ENCODE measurements at places on chromosomes 5 and 9. TPM values are rescaled to one million over a fixed set of nuclear protein-coding genes. Genes with fewer than 3 reads are reported as not detected.

DNA sequence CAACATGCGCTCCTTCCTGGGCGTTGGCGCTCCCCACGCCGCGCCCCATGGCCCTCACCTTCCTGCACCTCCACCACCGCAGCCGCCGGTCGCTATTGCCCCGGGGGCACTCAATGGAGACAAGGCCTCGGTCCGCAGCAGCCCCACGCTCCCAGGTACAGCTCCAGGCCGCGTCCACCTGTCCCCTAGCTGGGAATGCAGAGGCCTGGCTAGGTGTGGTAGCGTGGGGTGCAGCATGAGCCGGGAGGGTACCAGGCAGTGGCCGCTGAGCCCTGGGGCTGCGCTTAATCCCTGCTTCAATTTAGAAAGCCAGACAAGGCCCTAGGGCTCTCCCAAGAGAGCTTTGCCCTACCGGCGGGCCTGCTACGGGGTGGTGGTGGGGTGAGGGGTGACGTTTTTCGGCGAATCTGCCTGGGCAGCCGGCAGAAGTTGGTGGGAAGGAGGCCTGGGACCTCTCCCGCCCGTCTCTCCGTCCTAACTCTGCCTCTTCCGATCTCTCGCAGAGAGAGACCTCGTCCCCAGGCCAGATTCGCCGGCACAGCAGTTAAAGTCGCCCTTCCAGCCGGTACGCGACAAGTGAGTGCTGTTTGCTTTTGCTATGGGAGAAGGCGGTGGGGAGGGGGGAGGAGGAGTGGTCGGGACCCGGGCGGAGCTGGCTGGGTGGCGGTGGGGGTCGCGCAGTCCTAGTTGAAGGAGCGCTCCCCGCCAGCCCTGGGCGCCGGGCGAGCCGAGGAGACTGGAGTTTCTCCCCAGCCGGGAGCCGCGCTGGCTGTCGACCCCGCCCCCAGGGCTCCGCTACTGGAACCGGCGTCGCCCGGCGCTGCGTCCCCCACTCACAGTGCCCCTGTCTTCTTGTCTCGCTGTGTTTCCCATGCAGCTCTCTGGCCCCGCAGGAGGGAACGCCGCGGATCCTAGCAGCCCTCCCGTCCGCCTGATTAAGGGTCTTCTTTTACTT lies 4.8 kb downstream of the IRX1 start:
- peak; percentile 67 for DNase-seq

DNA sequence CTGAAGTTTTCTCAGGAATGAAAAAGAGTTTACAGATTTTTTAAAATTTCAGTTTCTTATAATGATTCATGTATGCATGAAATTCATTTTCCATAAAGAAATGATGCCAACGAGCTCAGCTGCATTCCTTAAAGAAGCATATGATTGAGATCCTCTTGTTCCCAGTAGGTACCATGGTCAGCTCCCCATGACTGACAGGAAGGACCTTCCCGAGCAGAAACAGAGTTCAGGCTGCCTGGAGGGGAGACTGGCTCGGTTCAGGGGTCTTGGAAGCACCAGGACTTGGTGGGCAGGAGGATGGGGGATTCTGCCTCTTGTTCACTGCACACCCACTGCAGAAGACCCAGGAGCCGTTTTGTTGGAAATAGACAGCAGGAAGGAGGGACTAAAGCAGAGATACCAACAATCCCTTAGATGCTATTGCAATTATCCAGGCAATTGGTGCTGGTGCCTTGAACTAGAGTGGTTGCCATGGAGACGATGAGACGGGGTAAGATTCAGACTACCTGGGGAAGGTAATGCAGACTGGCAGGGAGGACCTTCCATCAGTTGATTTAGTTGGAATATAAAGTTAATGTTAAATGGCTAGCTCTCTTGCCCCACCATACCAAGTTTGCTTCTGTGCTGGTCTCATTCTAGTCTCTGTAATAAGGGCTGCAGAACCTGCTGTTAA lies 447.8 kb downstream of the MTRR start:
- DNase-seq: no peak

GRCh38 chr9:116372786-116373185 lies 219.2 kb downstream of the PAPPA start:
- no peak for DNase-seq

DNA sequence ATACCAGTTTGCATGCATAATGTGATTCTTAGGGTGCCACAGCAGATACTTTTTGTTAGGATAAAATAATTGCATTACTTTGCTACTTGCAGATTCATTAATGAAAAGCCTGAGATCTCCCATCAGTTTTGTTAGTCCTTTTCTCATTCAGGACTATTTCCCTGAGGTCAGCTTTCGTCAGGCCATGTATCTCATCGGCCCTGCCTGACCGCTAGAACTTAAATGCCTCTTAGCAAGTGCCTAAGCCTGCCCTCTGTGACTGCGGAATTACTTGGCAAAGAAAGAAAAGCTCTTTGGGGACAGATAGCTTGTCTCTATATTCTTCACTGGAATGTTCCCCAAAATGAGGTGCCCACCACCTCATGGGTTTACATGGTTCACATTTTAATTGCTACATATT lies 147.8 kb downstream of the KCTD16 start:
- no peak for DNase-seq

PTGER4 gene
- 4.5 TPM for total RNA-seq

- DNase-seq: no peak
These were observed 155.5 kb downstream of the PALM2AKAP2 start for GRCh38 chr9:109935406-109936087.

PCDHB8 gene
- 8.3 TPM for total RNA-seq

DNA sequence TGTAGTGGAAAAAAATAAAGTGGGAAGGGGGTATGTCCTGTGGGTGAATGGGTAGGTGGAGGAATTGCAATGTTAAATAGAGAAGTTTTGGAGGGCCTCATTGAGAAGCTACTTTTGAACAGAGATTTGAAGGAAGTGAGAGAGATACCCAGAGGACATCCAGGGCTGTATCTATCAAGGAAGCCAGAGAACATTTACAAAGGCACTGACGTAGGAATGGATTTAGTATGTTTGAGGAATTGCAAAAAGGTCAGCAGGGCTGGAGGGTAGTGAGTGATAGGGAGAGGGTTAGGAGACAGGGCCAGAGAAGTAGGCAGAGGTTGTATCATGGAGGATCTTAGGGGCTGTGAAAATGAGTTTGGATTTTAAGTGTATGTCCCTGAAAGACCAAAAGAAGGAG lies 13.9 kb downstream of the PTTG1 start:
- DNase-seq: no peak

- DNase-seq: peak; percentile 91
These were observed at the start of gene ARL14EPL for GRCh38 chr5:116032094-116032517. Gene ARL14EPL (plus strand): TSS chr5:116032472. CDS start chr5:116051466, 18,994 bp downstream.

GRCh38 chr5:8892926-8893325 lies 652.9 kb downstream of the SEMA5A start:
- DNase-seq: no peak

HRCT1 gene
- total RNA-seq: 1.8 TPM

MAMDC4 gene
- total RNA-seq: 2.1 TPM

- DNase-seq: no peak
These were observed 820.0 kb downstream of the PRELID2 start for GRCh38 chr5:145015146-145015545.

- DNase-seq: peak; percentile 35
These were observed 9.0 kb downstream of the RACK1 start for GRCh38 chr5:181234455-181235306.

GRCh38 chr9:3074247-3074646 lies 230.4 kb upstream of the PUM3 start:
- peak; percentile 62 for DNase-seq

OR1Q1 gene
- not detected for total RNA-seq

DNA sequence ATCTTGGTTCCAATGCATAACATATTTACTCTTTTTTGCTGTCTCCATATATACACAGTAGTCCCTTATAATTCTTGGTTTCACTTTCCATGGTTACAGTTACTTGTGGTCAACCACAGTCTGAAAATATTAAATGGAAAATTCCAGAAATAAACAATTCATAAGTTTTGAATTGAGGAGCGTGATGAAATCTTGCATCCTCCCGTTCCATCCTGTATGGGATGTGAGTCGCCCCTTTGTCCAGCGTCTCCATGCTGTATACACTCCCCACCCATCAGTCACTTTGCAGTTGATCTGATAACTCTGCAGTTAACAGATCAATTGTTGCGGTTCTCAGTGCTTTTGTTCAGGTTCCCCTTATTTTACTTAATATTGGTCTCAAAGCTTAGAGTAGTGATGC lies 11.5 kb upstream of the FAF2 start:
- peak; percentile 71 for DNase-seq

GRCh38 chr9:14323083-14323971 lies 9.4 kb upstream of the NFIB start:
- DNase-seq: no peak

UBLCP1 gene
- 86.7 TPM for total RNA-seq

GRCh38 chr5:139848508-139849100 lies 53.0 kb downstream of the PSD2 start:
- peak; percentile 21 for DNase-seq

DNA sequence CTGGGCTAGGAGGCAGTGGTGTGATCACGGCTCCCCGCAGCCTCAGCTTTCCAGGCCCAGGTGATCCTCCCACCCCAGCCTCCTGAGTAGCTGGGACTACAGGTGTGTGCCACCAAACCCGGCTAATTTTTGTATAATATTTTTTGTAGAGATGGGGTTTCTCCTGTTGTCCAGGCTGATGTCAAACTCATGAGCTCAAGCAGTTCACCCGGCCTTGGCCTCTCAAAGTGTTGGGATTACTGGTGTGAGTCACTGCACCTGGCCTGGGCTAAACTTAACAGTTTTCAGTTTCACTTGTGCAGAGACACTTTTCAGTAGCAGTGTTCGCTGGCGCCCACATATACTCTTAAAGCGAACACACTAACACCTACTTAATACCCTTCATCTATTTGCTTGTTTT lies 205.6 kb upstream of the ZNF608 start:
- DNase-seq: peak; percentile 66

DBH gene
- total RNA-seq: not detected

DNA sequence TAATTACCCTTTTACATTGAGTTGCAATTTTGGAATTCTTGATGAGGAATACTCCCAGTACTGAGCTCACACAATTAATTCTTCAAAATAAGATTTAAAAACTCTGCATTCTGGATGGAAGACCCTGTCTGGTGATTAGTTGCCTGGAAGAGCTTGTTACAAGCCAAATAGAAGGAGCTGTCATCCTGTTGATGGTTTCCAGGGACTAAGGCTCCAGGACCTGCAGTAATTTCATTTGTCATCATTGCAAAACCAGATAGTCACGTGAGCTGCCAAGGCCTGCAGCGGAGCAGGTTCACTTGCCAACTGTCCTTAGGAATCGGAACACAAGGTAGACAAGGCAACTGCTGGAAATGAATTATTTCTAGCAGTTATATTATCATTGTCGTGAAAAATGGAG lies 597.7 kb downstream of the CCDC171 start:
- DNase-seq: no peak

- peak; percentile 76 for DNase-seq
These were observed 68.3 kb downstream of the LPAR1 start for GRCh38 chr9:110969971-110970386.

- no peak for DNase-seq
These were observed 18.5 kb upstream of the RALGDS start for GRCh38 chr9:133139246-133140173.

DNA sequence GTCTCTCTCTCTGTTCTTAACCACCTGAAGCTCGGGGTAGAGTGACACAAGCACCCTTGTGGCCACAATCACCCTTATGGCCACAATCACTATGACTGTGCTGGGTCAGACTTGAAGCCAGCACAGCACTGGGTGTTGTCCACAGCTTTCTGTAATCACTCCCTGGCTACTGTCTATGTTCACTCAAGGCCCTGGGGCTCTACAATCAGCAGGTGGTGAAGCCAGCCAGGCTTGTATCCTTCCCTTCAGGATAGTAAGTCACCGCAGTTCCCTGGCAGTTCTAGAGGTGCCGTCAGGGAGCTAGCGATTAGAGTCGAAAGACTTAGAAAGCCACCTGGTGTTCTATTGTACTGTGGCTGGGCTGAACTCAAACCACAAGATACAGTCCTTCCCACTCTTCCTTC lies 44.2 kb downstream of the GDA start:
- DNase-seq: no peak

ELOVL7 gene
- 8.3 TPM for total RNA-seq

DNA sequence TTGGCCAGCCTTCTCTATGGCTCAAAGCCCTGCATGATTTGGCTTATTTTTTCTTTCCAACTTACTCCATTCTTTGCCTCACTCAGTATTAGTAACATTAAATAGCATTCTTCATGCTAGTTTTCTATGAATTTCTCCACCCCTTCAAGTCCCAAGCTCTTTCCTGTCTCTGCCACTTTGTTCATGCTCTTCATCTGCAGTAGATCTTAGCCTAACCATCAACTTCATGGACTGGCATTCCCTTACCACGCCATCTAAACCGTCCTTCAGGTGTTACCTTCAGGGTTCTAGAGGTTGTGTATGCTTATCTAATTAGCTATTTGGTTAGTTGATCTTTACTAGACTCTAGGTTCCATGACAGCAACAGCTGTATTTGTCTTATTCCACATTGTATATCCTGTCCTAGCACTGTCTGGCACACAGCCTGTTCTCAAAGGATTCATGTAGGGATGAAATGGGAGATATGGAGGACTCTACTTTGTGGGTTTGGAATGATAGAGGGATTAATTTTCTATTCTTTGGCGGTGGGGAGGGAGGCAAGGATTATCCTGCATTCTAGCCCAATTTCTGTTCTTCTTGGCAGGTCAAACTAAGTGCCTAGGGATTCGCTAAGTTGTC lies 26.4 kb downstream of the TMEM167A start:
- DNase-seq: no peak

DNA sequence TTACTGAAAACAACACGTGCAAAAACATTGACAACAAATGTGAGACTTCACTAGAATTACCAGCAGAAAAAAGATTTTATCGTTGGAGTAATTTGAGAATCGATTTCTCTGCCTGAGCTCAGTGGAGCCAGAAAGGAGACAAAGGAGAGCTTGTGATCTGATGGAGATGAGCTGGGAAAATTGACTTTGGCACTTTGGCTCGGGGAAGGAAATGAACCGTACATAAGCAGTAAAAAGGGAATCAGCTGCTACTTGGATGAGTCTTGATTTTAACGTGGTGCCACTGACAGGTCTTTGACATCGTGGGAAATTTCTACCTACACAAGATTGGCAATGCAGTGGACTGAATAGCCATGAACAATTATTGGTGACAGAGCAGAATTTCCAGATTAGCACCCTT lies 244.7 kb upstream of the RPS23 start:
- peak; percentile 28 for DNase-seq

EFNA5 gene
- total RNA-seq: 4.1 TPM

DNA sequence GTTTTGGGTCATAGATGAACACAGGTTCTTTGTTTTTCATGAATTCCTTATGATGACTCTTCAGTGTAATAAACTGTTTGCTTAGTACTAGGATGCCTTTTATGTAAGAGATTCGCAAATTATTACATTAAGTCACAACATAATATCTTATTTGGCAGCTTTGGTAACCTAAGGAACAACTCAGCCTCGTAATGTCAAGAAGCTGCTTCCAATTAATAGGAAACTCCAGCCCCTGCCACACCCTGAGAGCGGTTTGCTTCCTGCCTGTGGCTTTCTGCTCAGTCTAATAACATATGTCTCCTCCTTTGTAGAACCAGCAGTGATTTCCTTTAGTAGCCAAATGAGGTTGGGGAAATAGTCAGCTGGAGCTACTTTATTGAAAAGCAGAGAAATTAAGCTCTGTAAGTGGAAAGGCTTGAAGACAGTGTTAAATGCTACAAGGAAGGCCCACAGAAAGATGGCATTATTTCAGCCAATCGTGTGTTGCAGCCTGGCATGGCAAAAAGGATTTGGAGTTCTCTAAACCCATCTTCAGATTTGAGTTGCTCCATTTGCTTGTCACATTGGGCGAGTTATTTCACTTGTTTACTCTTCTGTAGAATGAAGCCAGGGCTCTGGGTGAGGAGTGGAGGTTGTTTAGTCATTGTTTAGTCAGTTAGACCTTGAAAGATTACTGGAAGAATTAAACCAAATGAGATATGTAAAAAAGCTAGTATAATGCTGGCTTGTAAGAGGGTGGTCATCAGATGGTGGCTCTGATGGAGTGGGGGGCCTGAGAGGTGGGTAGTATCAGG lies 54.1 kb downstream of the MTAP start:
- DNase-seq: no peak

Data from Daoy (cell line).